ENCODE measurements at places on chromosomes 3 and 15.

- DNase-seq, result no peak
These were observed 8.6 kb downstream of the CEP152 start for GRCh38 chr15:48802257-48802656.

- no peak for DNase-seq
These were observed 98.5 kb upstream of the ROBO2 start for GRCh38 chr3:76941376-76941775.

GRCh38 chr3:65607101-65607500 is 431.6 kb downstream of the MAGI1 start:
- no peak for DNase-seq

GRCh38 chr3:193843474-193844301 is 250.7 kb downstream of the OPA1 start:
- no peak for DNase-seq

- no peak for DNase-seq
These were observed 2.9 kb upstream of the SMAD3 start for GRCh38 chr15:67062369-67062985.

GRCh38 chr3:30311781-30312180 is 294.6 kb upstream of the TGFBR2 start:
- no peak for DNase-seq

DNA sequence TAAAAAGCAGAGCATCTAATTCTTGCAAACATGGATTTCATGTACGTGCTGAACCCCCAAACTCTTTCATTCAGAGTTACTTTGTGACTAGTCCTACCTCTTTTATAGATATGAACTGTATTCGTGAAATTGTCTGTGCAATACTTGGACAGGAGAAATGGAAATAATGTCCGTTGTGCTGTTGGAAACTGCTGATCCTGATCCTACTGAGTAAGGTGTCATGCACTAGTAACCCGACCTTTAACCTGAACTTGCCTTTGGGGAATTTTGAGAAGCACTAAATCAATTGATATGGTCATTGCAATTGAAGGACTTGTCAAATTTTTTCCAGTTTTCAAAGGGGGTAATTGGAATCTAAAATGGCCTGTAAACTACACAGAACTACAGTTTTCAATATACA is 856.4 kb downstream of the ROBO1 start:
- DNase-seq, result no peak

DNA sequence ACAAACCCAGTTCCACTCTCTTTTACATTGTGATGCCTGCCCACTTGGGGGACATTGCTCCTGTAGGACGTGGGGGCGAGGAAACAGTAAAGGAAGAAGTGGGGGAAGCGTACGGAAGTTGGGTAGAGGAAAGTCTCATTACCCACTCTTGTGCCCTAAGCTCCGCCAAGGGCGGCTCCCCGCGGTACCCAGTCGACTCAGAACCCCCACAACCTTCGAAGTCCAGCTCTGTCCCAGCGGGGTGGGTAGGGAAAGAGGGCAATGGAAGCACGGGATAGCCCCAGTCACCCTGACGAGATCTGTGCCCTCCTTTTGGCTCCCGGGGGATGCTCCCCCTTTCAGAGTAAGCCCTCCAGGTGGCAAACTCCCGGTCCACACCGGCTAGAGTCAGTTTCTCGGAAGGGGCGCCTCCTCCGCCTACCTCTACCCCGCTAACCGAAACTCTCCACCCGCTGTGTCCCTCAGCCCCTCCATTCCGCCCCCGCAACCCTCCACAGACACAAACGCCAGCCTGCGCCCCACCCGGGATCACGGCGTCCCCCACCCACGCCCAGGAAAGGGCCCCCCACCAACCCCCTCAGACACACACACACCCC is 527 bp downstream of the CSNK1G1 start:
- DNase-seq, result peak; percentile 39

- DNase-seq, result no peak
These were observed 90.0 kb downstream of the TGFBR2 start for GRCh38 chr3:30696403-30696819.

- DNase-seq, result no peak
These were observed 108.4 kb downstream of the PTPRG start for GRCh38 chr3:61669668-61670299.

DNA sequence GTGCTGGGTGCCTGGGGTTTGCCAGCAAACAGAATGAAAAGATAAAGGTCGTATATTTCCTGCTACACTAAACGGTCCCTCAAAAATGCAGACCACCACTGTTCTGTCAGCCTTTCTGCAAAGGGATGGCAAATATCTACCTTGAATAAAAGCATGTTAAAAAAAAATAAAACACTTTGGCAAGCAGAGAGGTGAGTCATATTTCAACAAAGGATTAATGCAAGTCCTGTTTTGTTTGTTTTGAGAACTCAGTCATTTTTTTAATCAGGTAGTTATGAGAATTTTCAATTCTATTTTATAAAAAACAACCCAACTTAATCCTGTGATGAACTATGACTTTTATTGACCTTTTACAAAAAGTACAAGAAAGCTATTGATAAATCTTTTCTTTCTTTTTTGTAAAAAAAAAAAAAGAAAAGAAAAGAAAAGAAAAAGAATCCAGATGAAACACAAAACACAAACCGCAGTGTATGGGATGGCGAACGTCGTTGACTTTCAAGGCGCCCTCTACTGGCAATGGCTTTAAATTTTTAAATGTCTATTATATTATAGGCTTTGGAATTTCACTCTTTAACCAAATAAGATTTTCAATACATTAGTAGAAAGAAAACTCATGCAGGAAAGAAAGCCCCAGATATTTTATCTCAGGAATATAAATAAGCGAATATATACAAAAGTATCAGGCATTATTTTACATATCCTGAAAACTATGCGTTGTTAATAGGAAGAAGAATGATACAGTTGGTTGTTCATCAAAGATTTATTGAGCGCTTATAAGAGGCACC is 87.8 kb downstream of the NCEH1 start:
- DNase-seq, result no peak

DNA sequence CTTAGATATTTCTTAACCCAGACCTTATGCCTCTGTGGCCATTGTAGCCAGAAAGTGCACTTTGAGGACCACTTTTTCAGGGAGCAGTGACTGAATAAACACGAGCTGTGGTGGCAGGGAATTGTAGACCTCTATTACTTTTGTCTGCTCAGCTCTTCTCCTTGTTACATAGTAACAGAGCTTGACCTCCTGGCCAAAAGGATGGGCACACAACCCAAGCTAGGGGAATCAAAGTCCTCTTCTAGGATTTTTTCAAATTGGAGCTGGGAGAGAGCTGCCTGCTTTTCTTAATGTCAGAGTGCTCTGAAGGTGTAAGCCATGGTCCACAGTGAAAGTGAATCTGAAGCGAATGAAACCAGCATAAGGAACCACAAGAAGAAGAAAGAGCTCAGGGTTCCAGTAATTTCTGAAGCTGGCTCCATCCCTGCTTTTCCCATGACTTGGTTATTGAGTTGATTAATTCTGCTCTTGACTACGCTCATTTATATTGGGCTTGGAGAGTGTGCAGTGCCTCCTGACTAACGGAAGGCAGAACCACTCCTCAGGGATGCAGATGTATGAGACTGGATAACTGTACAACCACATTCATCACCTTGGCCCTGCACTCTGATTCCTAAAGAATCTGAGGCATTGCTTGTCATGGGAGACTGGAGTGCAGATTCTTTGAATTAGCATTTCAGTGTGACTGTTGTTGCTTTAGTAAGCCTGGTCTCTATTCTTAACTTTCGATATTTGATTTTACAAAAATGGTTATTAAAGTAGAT is 60.9 kb downstream of the TLNRD1 start:
- DNase-seq, result no peak

- no peak for DNase-seq
These were observed 38.4 kb downstream of the CCDC33 start for GRCh38 chr15:74274470-74275038.

GRCh38 chr3:141401573-141402475 is 33.5 kb downstream of the ZBTB38 start:
- peak; percentile 43 for DNase-seq

GRCh38 chr3:124633524-124633923 is 96.7 kb upstream of the UMPS start:
- no peak for DNase-seq

DNA sequence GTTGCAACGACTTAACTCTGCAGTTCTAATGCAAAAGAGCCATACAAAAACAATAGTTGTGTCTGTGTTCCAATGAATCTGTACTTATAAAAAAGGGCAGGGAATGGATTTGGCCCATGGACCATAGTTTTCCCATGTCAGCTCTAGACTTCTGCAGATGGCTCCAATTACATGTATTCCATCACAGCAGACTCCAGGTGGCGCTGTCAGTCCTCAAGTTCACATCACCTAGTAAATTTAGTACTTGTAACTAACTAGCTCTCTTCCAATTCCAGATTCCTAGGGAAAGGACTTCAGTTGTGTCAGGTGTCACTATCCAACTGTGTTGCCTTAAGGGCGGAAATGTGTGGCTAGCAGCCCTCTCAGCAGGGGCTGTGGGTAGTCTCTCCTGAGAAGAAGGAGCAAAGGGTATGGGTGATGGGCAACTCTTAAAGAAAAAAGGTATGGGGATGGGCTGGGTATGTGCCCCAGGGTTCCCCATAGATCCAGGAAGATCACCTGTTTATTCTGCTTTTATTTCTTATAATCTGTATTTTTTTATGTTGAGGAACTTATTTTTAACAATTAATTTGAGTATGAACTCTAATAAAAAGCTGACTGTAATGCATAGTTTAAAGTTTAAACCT is 36.2 kb downstream of the BBS4 start:
- DNase-seq, result peak; percentile 77

DNA sequence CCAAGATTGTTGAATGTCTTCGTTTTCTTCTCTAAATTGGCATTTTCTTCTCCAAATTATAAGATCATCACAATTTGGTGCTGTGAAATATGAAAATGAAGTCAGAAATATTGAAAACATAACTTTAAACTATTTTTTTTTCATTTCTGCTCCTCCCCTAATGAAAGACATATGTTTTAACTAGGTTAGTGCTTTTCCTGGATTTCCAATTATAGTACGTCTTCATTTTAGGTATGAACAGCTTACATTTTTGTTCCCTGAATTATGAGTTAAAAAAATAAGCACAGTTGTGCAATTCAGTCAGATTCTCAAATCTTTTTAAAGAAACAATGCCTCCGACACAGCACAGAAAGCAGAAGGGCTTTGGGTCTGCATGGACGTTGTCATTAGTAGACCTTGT is 83.5 kb upstream of the CFAP20DC start:
- DNase-seq, result no peak

- no peak for DNase-seq
These were observed 774 bp downstream of the GPR87 start for GRCh38 chr3:151315846-151316245.

GRCh38 chr3:73813291-73813690 is 188.6 kb upstream of the PDZRN3 start:
- peak; percentile 4 for DNase-seq

GRCh38 chr3:64743156-64743886 is 55.5 kb upstream of the ADAMTS9 start:
- no peak for DNase-seq

DNA sequence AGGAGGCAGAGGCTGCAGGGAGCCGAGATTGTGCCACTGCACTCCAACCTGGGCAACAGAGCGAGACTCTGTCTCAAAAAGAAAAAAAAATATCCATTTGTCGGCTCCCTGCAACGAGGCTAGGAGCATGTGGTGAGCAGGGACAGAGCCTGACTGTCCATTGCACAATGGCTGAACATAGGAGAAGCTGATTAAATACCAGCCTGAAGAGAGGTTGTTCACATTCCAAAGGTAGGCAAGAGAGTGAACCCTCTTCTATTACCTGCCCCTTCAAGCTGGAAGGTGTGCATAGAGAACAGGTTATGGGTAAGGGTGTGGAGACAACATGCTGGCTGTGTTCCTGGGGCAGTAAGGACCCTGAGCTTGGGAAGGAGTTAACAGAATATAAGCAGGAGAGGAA is 78.7 kb downstream of the DAPK2 start:
- no peak for DNase-seq

GRCh38 chr3:118628704-118629341 is 405.8 kb downstream of the IGSF11 start:
- peak; percentile 31 for DNase-seq

- DNase-seq, result peak; percentile 49
These were observed 225.5 kb upstream of the IL12A start for GRCh38 chr3:159763011-159763601.

DNA sequence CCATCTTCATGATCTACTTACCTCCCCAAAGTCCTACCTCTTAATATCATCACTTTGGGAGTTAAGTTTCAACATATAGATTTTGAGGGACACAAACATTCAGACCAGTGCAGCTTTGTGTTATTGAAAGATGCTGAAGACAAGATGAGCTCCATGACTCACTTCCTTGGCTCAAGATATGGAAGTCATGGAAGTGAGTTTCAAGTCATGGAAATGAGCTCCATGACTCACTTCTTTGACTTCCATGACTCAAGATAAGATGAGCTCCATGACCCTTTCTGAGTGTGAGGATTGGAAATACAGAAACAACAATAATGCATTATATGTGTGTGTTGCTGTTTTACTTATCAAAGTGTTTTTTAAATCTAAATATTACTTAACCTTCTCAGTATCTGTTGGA is 170.2 kb upstream of the TPRG1 start:
- peak; percentile 16 for DNase-seq

DNA sequence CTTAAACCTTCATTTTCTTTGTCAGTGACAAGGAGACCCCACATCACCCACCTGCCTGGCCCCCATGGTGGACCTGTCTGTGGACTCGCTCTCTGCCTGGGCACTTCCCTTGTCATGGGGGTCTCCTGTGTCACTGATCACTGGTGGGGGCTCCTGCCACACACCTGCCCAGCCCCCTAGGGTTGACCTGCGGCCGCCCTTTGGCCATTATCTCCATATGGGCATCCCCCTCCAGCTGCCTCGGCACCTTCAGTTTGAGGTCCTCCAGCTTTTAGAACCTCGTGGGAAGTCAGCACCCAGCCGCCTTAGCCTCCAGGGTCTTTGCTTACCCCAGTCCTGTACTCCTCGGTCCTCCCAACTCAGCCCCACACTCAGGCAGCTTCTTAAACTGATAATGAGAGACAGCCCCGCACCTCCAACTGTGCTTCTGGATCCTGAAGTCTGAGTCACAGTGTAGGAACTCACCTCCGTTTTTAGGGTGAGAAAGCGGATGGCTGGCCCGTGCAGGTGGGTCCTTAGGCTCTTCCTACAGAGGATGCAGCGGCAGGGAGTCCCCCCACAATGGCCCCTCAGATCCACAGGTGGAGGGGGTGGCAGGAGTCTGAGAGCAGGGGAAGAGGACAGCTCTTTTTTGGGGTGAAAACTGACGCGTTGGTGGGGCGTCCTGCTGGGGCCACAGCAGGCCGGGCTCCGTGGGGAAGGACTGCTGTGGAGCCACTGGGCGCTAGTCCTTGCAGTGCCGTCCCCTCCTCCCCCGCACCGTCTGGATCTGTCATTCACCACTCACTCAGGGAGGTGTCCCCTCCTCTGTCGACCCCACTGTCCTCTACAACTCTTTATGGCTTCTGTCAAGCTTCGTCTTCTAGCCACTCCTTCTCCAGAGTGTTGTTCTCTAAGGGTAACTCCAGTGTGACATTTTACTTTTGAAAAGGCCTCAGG is 8.7 kb upstream of the PRR23E start:
- no peak for DNase-seq

DNA sequence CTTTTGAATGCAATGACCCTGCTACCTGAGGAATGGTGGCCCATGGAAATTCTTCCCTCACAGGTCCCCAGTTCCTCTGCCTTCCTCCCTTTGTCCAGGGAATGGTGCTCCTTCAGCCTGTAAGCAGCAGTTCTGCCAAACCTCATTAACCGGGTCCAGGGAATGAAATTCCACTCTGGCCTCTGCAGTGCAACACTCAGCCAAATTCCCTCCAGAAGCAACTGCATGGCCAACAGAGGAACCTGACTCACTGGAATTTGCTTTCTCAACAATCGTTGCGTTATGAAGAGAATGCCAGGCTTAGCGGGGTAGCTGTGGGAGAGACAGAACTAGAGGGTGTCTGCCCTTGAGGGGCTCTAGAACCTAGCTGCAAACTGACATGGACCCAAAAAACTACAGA is 449.4 kb upstream of the PROK2 start:
- DNase-seq, result no peak
